ENCODE measurements at places on chromosomes 3 and 15.

GRCh38 chr3:77536038-77536775 lies 496.3 kb downstream of the ROBO2 start:
- DNase-seq: no peak

DNA sequence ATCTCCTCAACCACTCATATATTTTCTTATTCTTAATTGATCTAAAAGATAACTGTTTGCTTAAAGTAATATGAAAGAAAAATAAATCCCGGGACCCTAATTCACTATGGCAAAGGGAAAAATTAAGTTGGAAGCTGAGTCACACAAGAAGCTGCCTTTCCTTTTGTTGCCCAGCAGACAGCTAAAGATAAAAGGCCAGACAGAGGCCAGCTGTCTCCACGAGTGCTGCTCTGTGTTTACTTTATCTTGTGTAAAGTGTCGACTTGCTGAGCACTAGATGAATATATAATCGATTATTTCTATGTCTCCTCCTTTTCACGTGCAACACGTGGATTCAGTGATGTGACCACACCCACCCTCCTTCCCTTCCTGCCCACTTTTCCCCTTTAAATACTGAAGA lies 52.8 kb upstream of the NSMCE3 start:
- DNase-seq: no peak

DNA sequence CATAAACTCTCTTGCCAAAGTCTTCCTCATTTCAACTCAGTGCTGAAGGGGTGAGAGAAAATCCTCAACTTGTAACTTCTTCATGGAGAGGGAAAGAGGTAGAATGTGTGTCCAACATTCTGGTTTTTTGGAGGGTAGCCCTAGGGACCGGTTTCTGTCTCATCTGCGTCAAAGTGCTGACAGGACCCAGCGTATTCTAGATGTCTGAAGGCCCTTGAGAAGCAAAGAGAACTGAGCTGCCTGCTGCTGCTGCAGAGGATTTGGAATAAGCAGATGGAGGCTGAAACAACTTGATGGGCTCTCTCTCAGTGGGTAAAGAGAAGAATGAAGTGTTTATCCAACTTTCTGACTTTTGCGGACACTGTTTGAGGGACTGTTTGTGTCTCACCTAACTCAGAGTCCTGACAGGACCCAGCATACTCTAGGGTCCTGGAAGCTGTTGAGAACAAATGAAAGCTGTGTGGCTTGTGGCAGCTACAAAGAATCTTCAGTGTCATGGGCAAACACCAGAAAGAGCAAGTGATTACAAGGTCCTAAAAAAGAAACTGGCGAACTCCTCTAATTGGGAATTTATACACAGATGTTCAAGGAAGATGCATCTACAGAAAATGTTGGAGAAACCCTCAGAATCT lies 174.4 kb downstream of the SI start:
- no peak for DNase-seq

DNA sequence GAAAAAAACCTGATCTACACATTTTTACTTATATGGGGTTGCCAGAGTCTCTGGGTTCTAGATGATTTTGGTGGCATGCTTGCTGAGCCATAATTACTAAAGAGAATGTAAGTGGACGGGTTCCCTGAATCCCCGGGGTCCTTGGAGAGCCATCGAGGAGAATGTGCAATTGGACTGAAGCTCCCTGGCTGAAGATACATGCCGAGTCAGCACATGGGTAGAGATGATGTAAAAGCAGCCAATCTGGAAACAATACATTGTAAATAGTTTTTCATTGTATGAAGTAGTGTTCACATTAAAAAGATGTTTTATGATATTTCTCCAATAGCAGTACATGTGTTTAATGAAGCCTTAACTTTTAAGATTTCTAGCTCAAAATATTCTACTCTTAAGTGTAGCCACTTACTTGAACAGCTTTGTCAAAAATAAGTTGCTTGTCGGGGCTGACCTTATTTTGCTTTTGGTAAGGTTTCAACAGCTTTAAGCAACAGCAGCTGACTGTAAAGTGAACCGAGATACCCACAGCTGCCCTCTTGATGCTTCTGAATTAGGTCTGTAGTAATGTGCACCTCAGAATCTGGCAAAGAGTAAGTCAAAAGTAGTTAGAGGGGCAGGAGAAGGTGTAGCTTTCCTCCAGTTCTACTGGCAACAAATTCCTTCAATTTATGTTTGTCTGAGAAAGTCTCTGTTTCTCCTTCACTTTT lies 205.7 kb downstream of the PLCL2 start:
- DNase-seq: no peak

DNA sequence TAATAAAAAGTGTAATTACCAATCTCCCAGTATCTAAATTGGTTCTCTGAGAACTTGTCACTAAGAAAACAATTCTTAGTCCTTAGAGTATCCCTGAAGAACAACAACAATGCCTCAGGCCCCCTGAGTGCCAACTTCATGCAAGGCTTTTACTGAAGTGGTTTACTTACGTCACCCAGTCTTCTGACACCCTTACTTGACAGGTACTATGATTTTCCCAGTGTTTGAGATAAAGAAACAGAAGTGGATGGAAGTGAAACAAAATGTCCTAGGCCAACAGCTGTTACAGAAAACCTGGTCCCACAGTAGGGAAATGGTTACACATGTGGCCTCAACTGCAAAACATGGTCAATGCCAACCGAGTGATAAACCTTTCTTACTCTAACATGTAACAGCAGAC lies 331.1 kb downstream of the FOXP1 start:
- no peak for DNase-seq

- no peak for DNase-seq
Observed at GRCh38 chr3:125080077-125080476, 24.3 kb upstream of the HEG1 start.

DNA sequence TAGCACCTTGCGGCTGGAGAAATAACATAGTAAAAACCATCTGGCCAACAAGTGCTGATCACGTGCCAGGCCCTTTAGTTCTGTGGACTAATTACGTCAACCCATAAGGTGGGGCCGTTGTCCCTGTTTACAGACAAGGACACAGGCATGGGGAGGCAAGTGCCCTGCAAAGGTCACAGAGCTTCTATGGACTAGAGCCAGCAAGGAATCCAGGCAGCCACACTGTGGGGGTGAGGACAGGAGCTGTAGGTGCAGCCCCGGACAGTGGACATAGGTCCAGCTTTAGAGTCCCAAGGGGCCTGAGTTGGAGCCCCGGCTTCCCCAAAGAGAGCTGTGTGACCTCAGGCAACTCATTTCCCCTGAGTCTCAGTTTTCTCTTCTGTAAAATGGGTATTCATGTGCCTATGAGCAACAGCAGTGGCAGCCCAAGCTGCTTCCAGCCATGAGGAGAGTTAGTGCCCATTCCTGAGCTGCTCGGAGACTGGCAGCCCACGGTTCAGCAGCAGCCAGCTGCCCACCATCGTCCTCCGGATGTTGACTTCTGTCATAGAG lies 13.9 kb downstream of the CHST13 start:
- DNase-seq: peak; percentile 15

- no peak for DNase-seq
Observed at GRCh38 chr3:190432216-190432615, 17.5 kb downstream of the TMEM207 start.

- no peak for DNase-seq
Observed at GRCh38 chr3:104297617-104298016, 1069.1 kb upstream of the ALCAM start.

DNA sequence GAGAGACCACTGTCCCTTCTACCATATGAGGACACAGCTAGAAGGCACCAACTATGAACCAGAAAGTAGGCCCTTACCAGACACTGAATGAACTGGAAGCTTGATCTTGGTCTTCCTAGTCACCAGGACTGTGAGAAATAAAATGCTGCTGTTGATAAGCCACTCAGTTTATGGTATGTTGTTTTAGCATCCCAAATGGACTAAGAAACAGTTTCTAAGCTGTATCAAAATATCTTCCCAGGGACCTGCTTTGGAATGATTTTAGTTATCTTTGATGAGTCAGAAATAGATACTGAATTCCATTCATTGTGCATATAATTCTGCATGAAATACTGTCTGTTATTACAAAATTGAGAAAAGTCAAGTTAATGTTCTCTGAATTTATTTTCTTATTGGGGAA lies 18.6 kb downstream of the WDR76 start:
- no peak for DNase-seq

DNA sequence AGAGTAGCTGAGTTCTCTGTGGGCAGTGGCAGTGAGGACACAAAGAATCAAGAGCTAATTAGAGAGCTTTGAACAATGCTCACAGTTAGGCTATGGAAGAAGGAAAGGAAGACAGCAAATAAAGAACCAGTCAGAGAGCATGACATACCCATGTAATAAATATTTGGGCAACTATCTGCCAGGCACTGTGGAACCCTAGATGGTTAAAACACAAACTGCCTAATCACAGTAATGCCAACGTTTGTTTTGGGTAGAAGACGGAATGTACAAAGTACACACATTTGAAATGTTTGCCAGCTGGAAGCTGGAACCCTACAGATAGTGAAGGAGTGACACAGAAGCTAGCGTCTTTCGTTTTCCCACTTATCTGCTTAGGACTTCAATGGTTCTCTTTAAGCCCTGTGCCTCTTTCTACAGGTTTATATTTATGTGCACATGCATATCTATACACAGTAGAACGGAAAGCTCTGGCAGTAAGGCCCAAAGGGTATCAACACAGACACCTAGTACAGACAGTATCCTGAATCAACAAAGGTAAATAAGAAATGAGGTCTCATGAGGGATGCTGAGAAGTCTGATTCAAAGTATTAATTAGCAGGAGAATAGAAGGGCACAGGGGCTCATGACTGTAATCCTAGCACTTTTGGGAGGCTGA lies 44.6 kb downstream of the ANKRD28 start:
- no peak for DNase-seq

GRCh38 chr3:73451301-73451944 lies 173.3 kb downstream of the PDZRN3 start:
- DNase-seq: no peak

DNA sequence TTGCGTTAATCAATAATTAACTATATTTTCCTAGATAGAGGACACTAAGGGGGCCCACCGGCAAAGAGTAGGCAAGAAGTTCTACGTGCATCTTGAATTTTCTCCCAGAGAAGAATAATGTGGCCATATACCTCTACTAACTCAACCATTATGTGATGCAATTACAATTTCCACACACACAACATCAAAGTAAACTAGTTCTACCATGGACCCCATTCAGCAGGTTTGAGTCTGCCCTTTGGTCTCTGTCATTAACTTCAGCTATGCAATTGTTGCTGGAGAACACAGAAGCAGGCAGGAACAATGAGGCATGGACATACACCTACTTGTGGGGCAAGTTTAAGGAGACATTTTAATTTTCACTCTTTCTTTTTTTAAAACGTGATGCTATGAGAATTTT lies 705.9 kb downstream of the PDCD6IP start:
- no peak for DNase-seq

- no peak for DNase-seq
Observed at GRCh38 chr15:75153565-75154276, 48.0 kb upstream of the C15orf39 start.

DNA sequence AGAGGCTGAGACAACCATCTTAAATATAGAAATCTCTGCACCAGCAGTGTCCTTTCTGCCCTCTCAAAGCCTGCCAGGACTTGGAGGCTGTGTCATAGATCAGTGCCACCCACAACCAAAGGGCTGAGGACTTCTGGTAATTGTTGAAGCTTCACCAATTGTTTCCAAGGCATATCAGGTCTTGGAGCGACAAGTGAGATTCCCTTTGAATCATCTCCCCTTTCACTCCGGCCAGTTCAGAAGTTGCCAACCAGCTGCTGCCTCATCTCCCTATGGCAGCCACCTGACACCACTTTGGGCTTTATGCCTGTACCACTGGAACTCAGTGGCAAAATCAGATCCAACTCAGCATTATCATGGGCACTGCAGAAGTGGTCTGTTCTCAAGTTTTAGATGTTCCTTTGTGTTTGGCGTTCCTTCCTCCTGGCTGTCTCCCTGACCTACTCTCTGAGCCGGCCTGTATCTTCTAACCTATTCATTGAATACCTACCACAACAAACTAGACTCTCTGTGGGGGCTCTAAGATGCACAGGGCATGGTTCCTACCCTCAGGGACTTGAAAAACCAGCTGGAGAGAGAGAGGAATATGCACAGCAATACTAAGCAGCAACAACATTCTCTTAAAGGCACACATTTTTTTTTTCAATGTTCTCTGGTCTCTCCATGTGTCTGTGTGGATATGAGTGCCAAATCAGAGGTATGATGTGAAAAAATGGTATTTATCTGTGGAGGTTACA lies 90.8 kb upstream of the PFN2 start:
- DNase-seq: no peak

- no peak for DNase-seq
Observed at GRCh38 chr3:81666502-81667121, 94.8 kb downstream of the GBE1 start.

DNA sequence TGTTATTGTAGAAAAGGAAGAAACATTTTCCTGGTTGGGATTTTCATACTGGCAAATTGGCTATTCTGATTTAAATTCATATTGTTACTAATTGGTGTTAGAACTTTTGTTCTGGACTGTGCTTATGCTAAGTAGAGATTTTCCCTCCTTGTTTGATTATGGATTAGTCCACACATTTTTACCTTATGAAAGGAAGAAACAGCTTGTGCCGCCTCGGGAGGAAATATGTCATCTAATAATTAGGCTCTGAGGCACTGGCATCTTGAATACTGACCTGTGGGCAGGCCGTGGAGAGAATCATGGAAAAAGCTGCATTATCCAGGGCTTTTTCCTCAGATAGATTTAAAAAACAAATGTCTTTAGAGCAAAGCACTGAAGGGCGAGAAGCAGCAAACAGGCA lies 344.3 kb upstream of the TBL1XR1 start:
- DNase-seq: no peak

- no peak for DNase-seq
Observed at GRCh38 chr3:73255609-73256029, 194.2 kb downstream of the EBLN2 start.

DNA sequence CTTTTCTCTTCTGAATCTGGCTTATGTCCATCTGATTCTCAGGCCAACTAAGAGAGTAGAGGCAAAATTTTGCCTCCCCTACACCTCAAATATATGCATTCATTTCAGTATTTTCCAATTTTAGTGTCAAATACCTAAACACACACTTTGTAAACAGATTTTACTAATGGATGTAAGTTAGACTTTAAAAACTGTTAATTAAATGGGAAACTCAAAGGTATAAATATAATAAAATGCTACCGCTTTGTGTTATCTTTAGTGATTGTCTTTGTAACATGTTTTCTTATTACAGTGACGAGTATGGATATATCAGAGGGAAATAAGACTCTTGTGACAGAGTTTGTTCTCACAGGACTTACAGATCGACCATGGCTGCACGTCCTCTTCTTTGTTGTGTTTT lies at the start of gene OR5AC2:
TSS of gene OR5AC2 (plus strand) at position 301 of the 400 bp plus-strand sequence. CDS start at position 301, 0 bp downstream.
- no peak for DNase-seq

- DNase-seq: no peak
Observed at GRCh38 chr3:54515441-54516213, 393.3 kb downstream of the CACNA2D3 start.
